Osteoblast (primary cell): ENCODE measurements at places on chromosomes 6 and 20. TPM values are rescaled to one million over a fixed set of nuclear protein-coding genes. Genes with fewer than 3 reads are reported as not detected.

GRCh38 chr20:33460711-33461110, 17.1 kb upstream of the SNTA1 start:
- DNase-seq = peak; percentile 21

DNA sequence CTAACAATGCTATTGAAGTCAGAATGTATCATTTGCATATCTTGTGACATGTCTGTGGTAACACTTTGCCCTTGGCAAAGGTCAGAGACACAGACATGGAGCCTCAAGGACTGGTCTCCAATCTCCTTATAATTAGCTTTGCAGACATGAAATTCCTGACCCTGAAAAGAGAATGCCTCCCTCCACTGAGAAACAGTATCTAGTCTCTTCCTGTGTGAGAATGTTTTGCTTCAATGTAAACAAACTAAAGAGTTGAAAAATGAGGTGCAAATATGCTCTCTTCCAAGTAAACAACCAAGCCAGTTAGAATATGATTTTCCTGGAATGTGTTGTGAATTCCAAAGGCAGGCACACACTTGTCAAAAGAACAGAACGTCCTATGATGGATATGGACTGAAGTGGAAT, 407.1 kb upstream of the MARCKS start:
- DNase-seq = no peak

LINC00237 gene
- not detected in 2 replicates for total RNA-seq

DNA sequence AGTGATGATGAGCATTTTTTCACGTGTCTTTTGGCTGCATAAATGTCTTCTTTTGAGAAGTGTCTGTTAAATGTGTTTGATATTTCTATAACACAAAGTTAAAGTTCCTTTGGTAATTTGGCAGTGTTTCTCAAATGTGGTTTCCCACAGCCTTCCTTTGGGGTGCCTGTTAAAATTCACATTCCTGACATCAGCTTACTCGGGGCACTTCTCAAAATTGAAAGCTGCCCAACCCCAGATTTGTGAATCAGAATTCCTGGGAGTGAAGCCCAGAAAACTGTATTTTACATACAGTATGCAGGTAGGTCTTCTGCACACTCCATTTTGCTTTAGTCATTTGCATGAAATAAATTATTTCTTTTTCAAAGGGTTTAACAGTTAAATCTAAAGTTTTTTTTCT, 207.9 kb downstream of the GMPR start:
- DNase-seq = no peak

GRCh38 chr20:57030611-57031600, 235.5 kb downstream of the BMP7 start:
- DNase-seq = no peak

PRRT1 gene
- under 0.01 TPM in 1 of 2 replicates, not detected in the other for total RNA-seq

WFDC12 gene
- not detected in 2 replicates for total RNA-seq

DNA sequence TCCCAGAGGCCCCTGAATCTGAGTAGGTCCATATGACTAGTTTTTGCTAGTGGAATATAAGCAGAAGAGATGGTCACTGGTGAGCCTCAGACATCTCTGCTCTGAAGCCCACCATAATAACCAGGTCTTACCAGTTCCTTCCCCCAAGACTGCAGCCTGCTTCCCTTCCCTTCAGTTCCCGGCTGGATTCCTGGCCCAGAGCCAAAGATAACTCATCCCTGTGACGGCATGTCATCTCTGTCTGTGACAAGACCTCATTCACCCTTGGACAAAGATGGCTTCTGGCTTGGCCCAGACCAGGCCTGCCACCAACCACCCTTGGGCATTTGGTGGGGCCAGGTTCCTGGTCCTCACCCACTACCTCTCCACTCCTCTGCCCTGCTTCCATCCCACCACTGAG, 145.5 kb upstream of the TOP1 start:
- DNase-seq = no peak

FOXA2 gene
- not detected in 2 replicates for total RNA-seq

DNA sequence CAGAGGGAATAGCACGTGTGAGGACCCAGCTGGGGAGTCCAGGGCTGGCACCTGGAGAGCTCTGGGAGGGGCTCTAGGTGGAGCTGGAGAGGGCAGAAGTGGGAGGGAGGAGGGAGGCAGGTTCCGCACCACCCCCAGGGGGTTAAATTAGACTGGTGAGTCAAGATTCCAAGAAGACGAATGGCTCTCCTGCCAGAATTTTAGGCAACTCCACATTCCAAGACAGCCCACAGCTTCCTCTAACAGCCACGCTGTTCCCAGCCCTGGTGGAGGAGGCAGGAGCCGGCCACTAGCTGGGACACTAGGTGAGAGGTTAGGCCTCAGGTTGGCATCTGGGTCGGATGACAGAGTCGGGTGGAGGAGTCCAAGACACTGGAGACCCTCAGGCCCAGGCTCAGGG, 60.2 kb downstream of the TFAP2C start:
- no peak for DNase-seq

- DNase-seq = peak; percentile 3
Observed at GRCh38 chr20:8155812-8156211, 23.7 kb downstream of the PLCB1 start.

SLC22A7 gene
- total RNA-seq = not detected in 2 replicates

- no peak for DNase-seq
Observed at GRCh38 chr6:14533446-14533845, 415.9 kb downstream of the CD83 start.

VNN1 gene
- under 0.01 TPM in 1 of 2 replicates, not detected in the other for total RNA-seq

GRCh38 chr6:21348146-21348503, 245.4 kb upstream of the SOX4 start:
- DNase-seq = no peak

- no peak for DNase-seq
Observed at GRCh38 chr20:24097506-24098245, 109.1 kb upstream of the GGTLC1 start.

DNA sequence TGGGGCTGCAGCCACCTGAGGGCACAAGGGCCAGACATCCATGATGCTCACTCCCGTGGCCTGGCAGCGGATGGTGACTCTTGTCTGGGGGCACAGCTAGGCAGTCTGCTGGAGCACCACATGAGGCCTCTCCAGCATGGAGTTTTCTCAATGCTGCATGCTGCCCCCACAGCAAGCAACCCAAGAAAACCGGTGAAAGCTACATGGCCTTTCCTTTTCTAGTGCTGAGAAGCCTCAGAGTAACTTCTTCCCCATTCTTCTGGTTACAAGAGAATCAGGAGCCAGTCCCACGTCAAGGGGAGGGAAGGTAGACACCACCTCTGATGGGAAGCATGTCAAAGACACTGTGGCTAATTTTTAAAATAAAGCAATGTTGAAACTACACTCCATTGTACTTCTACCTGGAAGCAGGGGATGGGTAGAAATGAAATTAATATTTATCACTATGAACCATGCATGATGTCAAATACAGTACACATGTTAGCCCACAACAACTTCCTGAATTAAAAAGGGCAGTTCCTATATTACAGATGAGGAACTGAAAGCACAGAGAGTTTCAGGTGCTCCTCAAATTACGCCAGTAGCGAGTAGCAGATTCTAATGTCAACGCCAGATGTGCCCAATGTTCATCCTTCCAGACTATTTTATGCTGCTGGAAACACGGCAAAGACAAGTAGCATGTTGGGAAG, 101.5 kb downstream of the LAMP5 start:
- no peak for DNase-seq

DNA sequence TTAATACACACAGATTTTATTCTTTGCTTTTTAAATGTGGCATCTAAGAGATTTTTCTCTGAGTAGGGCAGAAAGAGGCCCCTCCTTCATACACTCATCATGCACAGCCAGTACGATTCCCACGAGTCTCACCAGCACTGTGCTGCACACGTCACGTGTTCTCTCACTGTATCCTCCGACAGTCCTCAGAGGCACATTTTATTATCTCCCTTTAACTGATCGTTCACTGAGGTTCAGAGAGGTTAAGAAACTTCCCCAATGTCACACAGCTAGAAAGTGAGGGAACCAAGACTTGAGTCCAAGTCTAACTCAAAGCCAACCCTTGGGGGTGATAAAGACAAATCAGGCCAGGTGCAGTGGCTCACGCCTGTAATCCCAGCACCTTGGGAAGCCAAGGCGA, 142.5 kb downstream of the PREX1 start:
- peak; percentile 74 for DNase-seq

- DNase-seq = no peak
Observed at GRCh38 chr20:62244644-62245108, 6.4 kb downstream of the OSBPL2 start.

GHRH gene
- not detected in 2 replicates for total RNA-seq

BMP2 gene
- total RNA-seq = 1.8 TPM in 2 replicates

NFATC2 gene
- 0.29 and 0.36 TPM in 2 replicates for total RNA-seq

GRCh38 chr6:164792666-164793065, 516.7 kb downstream of the C6orf118 start:
- peak; percentile 5 for DNase-seq

FAM8A1 gene
- 29.7 and 31.5 TPM in 2 replicates for total RNA-seq

DNA sequence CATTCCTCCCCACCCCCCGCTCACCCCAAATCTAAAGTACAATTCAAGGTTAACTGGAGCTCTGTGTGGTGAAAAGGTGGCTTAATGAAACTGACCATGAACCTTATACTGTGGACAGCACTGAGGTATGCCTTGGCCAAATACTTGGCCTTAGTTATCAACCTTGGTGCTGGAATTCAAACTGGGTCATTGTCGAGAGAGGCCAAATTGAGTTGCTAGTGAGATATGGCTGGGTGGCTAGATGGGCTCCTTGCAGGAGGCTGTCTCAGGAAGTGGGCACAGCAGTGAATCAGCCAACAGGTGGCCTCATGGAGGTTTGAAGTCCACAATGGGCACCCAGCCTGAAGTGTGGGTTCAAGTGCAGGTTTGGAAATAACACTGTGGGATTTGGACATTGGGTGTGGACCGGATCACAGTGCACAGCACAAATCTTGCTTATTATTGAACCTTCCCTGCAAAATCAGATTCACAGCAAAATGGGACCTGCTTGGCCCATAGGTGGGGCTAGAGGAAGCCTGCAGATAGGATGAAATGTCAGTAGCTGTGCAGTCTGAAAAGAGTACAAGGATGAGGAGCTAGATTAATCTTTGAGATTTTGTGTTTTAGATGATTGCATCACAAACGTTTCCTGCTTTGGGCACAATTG, 5.6 kb upstream of the BTBD3 start:
- DNase-seq = no peak

CGA gene
- total RNA-seq = not detected in 2 replicates
